ENCODE measurements at places on chromosomes 16 and 17.

DNA sequence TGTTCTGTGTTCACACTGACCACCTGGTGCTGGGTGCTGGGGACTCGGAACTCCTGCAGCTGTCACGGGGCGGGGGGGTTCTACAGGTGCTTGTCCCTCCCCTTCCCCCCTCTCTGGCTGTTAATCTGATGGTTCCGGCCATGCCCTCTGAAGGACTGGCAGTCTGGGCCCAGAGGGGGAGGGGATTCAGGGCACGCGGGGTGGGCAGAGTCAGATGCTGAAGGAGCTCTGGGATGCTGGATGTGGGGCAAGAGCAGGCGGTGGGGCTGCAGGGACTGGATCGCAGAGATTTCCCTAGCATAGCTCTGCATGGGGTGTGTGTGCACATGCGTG, 5.4 kb upstream of the TBX21 start:
- DNase-seq = no peak

GRCh38 chr16:73956587-73957494, 339.8 kb upstream of the PSMD7 start:
- DNase-seq = peak; percentile 40

- DNase-seq = no peak
Observed at GRCh38 chr16:86653285-86654006, 75.1 kb downstream of the FOXL1 start.

DNA sequence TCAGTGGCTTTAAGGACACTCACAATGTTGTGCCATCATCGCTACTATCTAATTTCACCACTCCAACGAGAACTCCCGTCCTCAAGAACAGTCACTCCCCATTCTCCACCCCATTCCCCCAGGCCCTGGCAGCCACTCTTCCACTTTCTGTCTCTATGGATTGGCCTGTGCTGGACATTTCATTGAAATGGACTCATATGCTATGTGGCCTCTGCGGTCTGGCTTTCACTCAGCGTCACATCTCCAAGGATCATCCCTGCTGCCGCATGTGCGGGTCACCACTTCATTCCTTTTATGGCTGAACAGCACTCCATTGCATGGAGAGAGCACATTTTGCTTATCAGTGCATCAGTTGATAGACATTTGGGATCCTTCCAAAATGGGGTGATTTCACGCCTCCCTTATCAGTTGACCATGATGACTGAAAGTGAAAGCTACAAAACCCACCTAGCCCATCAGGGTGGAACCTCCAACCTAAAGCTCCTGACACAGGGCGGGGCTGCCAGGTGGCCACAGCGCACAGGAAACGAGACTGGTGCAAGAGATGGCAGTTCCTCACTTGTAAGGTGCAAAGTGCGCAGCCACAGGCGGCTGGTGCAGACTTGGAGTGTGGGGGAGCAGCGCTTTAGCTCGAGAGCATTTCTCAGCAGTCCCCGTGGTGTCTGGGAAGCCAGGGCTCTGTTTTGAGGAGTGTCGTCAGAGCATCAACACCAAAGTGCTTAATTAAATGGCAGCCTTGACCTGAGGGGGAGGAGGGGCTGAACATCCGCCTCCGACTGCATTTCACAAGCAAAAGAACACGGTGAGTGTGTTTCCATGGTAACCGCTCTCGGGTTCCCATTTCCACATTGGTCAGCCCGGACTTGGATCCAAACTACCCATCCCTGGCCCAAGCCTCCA, 23.8 kb downstream of the COTL1 start:
- DNase-seq = no peak

- no peak for DNase-seq
Observed at GRCh38 chr16:86773354-86773715, 195.0 kb downstream of the FOXL1 start.

GRCh38 chr17:876272-876671, 94.1 kb downstream of the MRM3 start:
- no peak for DNase-seq

- DNase-seq = no peak
Observed at GRCh38 chr17:36205637-36206485, 5.0 kb upstream of the CCL4L2 start.

- DNase-seq = no peak
Observed at GRCh38 chr16:53007095-53007494, 45.6 kb downstream of the CHD9NB start.

GRCh38 chr16:3175157-3176093, 12.6 kb upstream of the OR1F1 start:
- DNase-seq = peak; percentile 27

DNA sequence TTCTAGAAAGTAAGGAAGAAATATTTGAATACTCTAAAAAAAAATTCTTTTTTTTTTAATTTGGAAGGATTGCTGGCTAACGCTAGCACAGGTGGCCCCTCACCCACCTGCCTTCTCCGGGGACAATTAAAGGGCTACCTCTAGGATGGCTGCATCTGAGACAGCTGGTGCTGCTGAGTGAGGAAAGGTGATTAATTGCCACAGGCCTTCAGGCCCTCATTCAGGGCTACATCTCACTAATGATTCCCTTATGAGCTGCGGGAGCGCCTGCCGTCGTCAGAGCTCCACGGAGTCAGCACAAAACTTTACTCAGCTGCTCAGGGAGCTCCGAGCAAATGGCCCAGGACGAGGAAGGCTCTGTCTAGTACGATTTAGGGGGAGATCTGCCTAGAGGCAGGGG, 27.0 kb upstream of the AKTIP start:
- no peak for DNase-seq

GRCh38 chr17:72642720-72643119, 449.8 kb downstream of the SLC39A11 start:
- no peak for DNase-seq

DNA sequence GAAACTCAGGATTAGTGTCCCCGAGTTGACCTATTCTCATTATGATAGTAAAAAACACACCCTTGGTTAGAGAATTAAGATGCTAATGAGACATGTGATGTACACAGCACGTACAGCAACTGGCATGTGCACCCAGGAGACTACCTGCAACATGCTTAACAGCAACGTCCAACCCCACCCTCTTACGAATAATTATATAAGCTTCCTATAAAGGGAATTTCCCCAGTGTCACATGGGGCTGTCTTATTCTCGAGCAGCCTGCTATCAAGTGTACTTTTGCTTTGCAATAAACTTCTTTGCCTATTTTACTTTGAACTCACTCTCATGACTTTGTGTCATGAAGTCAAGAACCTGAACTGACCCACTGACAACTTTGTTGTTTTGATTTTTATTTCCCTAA, 62.4 kb upstream of the PMFBP1 start:
- DNase-seq = no peak

- DNase-seq = no peak
Observed at GRCh38 chr17:10646392-10646990, 10.6 kb downstream of the MYH3 start.

- DNase-seq = no peak
Observed at GRCh38 chr17:50539762-50540559, 7.0 kb upstream of the SPATA20 start.

DNA sequence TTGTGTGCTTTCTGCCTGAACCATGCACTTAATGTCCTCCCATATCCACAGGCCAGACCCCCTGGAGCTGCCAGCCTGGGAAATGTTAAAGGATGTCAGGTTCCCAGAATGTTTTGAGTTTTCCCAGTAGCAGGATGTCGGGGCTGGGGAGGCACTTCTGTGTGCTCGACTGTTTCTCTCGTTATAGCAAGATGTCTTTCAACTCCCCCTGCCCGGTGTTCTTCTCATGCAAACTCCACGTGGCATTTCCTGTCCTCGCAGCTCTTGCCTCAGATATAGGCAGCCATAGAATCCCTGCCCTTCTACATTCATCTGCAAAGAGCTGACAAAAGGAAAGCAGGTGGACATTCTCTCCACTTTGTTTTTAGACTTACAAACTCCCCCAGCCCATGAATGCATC, 457.2 kb upstream of the CDH11 start:
- DNase-seq = no peak

- DNase-seq = no peak
Observed at GRCh38 chr17:45143094-45143670, 5.1 kb upstream of the HEXIM1 start.

DNA sequence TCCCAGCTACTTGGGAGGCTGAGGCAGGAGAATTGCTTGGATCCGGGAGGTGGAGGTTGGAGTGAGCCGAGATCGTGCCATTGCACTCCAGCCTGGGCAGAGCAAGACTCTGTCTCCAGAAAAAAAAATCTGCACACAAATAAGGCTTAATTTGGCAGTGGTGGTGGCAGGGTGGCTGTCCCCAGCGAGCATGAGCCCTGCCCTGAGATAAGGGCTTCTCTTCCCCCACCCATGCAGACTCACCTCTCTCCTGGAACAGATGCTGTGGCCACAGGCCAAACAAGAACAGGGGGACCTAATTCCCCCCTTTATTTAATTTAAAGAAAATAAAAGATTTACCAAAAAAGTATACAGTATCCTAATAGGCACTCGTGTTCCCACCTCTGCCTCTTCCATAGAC, 157.2 kb downstream of the RAB11FIP4 start:
- no peak for DNase-seq

DNA sequence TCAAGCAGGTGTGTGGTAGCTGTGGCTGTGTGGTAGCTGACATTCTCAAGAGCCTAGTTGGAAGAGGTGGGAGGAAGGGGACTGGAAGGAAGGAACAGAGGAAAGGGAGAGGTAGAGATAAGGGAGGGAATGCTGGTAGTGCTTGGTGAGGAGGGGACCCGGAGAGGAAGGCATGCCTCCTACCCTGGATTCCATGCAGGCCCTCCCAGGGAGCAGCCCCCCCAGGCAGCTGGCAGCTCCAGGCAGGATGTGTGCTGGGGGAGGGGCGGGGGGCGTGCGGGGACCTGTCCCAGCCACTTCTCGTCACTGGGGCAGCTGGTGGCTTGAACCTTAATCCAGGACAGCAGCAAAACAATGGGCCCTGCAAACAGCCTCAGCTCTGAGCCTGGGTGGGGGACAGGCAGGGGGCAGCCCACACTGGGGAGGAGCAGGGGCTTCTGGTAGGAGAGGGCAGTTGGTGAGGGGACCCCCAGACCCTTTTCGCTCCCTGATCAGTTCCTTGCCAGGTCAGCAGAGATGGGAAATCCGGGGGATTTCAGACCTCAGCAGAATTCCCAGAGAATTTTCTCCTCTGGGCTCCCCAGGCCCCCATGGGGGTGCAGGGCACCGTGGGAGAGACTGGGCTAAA, 27.1 kb downstream of the ARHGAP23 start:
- no peak for DNase-seq

- DNase-seq = no peak
Observed at GRCh38 chr16:79181419-79181818, 419.1 kb downstream of the MAF start.

DNA sequence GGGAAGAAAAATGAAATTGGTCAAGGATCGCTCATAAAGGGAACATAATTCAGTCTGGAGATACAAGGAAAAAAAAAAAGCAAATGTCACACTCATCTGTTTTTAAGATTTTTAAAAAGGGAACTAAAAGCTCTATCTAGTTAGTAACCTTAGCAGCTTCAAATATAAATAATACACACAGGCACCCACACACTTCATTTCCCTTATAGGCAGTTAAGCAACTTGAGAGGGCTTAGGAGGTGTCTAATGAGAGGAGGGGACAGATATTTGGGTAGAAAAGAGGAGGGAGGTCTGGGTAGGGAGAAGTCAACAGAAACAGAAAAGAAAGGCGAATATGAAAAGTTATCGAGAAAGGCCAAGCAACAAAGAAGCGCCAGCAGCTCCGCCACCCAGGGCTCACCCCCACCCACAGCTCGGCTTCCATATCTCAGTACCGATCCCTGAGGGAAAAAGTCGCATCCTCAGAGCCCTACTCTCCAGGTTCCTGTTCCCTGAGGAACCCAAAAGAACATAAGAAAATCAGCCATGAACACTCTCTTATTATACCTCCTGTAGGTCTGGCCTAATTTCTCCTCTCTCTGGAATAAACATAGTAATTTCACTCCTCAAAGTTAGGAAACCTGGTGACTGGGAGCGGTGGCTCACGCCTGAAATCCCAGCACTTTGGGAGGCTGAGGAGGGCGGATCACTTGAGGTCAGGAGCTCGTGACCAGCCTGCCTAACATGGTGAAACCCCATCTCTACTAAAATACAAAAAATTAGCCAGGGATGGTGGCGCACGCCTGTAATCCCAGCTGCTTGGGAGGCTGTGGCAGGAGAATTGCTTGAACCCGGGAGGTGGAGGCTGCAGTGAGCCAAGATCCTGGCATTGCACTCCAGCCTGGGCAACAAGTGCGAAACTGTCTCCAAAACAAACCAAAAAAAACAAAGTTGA, 69.6 kb upstream of the RCVRN start:
- no peak for DNase-seq

DNA sequence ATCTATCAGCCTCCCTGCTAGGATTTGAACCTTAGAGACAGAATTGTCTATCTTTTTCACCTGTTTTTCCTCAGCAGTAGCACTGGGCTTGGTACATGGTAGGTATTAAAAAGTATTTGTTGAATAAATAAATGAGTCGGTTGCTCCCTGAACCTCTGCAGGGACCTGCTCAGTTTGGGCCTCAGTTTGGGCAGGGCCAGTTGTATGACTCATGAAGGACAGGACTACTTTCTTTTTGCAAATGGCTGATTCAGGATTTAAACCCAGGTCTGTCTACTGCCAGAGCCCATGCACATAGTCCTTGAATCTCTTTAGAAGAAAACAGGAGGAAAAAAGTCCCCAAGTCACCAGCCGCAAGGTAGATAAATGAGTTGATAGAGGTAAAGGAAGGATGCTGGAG, 3.1 kb downstream of the MMP2 start:
- no peak for DNase-seq

DNA sequence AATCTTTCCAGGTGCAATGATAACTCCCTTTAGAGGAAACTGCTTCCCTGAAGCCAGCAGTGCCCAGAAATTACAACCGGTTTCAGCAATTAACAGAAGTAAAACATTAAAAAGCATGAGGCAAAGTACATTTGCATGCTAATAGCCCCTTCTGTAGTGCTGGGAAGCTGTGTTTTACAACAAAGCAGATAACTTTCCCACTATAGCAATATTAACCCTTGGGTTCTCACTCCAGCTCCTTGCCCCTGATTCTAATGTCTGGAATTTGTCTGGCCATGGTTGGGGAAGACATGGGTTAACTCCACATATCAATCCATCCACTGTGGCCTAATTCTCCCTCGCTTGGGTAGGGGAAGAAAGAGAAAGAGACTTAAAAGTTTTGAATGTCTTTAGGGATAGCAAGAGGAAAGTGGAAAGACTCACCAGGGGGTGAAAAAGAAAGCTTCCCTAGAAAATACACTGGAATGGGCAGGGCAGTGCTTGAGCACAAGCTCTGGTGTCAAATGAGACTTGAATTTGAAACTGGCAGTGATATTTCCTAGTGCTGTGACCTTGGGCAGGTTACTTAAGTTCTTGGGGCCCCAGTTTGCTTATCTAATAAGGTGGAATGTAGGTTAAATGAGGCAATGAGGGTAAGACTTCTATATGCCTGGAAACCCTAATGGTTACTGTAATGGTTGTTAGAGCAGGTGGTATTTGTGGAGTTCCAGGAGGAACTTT, 102.0 kb downstream of the SOX9 start:
- DNase-seq = no peak

GRCh38 chr16:70158261-70158939, 15.2 kb upstream of the CLEC18C start:
- DNase-seq = no peak

DNA sequence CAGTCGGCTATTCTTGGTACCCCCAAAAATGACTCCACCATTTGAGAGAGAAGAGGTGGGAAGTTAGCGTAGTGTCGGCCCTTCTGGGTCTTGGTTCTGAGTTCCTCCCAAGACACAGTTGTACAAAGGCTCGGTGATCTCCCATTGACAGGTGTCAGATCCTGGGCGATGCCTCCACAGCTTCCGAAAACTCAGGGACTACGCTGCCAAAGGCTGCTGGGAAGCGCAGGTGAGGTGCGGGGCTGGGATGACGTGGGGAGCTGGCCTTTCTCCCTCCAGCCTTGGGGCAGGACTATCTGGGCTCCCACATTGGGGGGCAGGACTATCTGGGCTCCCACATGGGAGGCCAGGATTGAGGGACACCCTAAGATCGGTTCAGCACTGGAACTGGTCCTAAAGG, 10.4 kb downstream of the CCNF start:
- DNase-seq = no peak

- no peak for DNase-seq
Observed at GRCh38 chr16:56866955-56867830, 2.2 kb downstream of the SLC12A3 start.

All from HuH-7.5 (cell line).